ENCODE measurements at places on chromosomes 7 and 10.

- DNase-seq: no peak
Measured at GRCh38 chr7:72337390-72338167, 74.6 kb downstream of the CALN1 start.

- no peak for DNase-seq
Measured at GRCh38 chr7:66743920-66744319, 3.4 kb downstream of the RABGEF1 start.

- DNase-seq: no peak
Measured at GRCh38 chr10:112349521-112350085, 24.3 kb upstream of the ACSL5 start.

GRCh38 chr10:99234041-99234790 lies 1.4 kb downstream of the HPSE2 start:
- DNase-seq: peak; percentile 11

GRCh38 chr10:3622845-3623621 lies 162.0 kb downstream of the KLF6 start:
- DNase-seq: peak; percentile 21

GRCh38 chr10:108421266-108421665 lies 1256.8 kb upstream of the SORCS1 start:
- no peak for DNase-seq

DNA sequence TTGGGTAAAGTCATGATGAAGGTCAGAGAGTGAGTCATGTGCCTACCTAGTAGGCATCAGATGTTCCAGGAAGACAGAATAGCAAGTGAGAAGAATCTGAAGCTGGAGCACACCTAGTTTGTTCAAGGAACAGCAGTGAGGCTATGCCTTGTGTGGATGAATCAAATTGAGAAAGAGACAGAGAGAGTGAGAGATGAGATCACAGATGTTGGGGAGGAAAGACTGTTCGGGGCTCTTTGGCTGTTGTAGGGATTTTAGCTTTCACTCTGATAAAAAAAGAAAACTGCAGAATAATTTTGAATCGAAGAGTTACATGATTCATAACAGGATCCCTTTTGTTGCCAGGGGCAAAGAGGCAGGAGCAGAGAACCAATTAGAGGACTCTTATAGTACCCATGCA lies 6.3 kb downstream of the LIPF start:
- no peak for DNase-seq

DNA sequence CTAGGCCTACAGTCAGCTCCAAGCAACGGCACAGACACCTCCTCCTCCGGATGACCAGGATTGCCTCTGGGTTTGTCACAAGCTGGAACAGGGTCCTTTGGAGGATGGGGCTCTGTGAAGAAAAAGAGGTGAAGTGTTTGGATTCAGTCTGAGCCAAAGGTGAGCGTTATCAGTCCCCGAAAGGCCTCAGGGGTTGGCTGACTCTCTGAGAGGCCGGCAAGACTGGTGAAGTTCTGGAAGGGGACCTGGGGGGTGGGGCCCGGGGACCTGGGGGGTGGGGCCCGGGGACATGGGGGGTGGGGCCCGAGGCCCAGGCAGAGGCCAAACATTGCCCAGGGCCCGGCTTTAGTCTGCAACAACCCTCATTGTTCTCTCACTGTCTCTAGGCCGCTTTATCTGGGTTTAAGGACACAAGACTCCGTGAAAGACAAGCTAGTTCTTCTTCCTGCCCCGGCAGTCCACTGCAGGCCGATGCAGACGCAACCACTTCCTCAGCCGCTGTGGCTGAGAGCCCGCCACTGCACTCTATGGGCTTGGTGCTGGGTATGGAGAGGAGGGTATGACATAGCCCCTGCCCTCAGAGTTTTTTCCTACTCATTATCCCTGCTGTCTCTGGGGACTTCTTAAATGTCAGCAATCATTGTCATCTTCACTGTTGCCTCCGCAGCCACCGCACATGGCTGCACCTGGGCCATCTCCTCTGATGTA lies 27.4 kb upstream of the PSAP start:
- no peak for DNase-seq

DNA sequence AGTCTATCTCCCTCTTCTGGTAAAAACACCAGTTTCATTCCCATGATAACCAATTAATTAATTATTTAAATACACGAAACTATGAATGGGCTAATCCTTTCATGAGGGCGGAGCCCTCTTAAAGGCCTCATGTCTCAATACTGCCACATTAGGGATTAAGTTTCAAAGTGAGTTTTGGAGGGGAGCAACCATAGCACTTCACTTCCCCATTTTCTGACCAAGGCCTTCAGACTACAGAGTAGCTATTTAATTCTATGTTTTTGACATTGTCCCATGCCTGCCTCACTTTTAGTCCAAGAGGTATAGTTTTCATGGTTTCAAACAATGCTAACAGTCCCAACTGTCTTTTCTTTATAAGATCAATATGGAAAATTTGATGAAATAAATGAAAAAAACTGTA lies 618.6 kb downstream of the ZWINT start:
- DNase-seq: no peak

DNA sequence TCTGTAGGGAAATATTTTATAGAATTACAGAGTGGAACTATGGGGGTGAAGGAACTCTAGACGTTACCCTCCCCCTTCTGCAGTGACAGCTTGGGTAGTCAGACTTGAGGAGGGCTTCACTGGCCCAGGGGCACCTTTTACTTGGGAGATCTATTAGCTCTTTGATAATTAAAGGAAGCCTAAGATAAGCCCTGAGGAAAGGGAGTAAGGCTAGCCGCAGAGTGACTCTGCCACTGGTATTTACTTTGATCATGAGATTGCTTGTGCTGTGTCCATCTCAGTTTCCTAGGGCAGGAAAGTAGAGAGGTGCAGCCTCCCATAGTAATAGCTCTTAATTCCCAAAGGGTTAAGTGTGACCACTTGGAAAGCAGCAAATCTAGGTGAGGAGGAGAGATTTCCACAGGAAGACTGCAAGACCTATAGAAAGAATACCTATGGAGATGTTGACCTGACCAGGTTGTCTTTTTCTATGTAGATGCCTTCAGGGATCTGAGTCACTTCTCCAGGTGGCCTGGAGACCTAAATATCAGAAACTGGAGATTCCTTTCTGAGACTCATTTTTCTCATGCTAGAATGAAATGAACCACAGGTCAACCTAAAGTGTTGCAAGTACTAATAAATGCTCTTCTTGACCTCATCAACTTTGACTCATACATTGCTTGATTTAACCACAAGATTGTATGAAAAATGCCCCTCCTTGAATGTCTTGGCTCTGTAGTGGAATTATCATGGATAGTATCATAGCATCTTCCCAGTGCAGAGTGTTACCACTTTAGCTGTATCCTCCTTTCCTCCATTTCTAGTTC lies 447.3 kb upstream of the GHITM start:
- DNase-seq: no peak

DNA sequence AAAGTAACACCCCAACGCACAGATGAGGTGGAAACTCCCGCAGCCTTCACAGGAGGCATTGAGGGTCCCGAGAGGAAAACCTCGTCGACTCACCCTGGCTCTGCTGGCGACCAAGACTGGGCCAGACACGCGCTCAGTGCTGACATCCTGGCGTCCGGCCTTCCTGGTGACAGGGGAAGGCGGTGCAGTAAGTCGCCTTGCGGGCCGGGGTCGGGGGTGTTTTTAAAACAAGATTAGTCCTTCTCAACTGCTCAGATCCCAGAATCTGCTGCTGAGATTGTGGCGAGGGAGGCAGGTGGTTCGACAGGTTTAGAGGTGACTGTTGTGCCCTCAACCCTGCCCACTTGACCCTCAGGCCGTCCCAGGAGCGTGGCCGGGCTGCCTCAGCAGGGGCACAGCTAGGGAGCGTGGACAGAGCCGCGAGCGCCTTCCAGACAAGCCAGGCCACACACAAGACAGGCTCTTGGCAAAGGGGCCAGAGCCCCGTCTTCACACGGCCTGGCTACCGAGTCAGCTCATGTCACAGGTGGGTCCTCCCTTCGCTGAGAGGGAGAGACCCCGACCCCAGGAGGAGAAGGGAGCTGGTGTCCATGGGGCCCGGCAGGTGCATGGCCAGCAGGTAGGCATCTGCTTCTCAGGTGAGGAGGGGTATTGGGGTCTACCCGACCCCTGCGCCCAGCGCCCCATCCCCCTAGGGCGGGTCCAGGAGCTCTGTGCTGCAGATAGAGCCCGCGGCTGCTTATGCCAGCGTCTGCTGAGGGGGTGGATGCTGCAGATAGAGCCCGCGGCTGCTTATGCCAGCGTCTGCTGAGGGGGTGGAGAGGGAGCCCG lies 81.6 kb downstream of the DNAJB6 start:
- DNase-seq: no peak

- DNase-seq: no peak
Measured at GRCh38 chr7:40643664-40644063, 508.9 kb downstream of the SUGCT start.

- DNase-seq: no peak
Measured at GRCh38 chr10:26829810-26830515, 30.8 kb downstream of the ABI1 start.

DNA sequence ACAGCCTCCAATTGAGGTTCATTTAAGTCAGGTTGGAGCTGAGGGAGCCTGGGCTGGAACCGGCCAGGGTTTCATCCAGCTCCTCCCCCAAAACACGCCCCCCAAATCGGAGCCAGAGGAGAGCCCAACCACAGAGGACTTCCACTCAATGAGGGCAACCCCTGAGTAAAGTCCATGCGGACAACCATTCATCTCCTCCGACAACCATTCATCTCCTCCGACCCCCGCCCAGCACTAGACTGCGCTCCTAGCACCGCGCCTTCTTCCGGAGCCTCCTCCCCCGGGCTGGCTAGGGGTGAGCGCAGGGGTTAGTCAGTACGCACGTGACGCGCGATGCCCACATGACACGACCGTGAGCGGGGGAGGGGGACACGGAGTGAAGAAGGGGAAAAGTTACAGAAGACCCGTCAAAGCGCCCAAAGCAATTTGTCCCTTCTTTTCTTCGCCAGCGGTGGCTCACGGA lies 1.4 kb downstream of the MAGI2 start:
- no peak for DNase-seq

DNA sequence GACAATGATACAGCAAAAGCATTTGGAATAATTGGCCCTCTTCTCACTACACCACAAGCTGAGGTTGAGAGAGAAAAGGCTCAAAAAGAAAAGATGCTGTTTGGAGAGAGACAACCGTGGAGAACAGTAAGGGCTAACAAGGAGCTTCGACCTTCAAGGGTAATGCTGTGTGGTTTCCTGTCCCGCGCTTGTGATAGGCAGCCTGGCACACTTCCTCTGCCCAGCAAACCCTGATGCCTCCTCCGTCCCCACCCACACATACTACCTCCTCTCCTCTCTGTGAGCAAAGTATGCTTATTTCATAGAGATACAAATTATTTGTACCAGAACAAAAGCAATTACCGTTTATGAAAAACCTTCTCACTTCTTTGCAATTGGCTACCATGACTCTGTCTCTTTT lies 755.4 kb downstream of the KCNMA1 start:
- no peak for DNase-seq

GRCh38 chr10:61632057-61632670 lies 30.6 kb upstream of the CABCOCO1 start:
- no peak for DNase-seq

- DNase-seq: no peak
Measured at GRCh38 chr7:36119005-36119706, 33.9 kb upstream of the EEPD1 start.

GRCh38 chr7:140364819-140365218 lies 33.5 kb downstream of the SLC37A3 start:
- DNase-seq: no peak

DNA sequence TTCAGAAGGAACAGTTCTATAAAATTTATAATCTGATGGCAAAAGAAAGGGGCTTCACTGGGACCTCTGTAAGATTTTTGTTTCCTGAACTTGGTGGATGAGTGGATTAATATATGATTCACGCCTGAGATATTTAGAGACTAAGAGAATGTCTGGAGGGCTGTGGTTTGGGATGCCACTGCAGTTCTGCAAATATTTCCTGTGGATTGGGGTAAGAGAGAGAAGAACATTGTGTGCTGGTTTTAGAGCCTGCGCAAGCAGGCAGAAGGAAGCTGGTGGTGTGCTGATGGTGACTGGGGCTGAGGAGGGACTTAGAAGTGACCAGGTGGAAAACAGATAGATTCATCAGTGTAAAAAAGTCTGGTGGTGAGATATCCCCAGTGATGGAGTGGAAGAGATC lies 87.0 kb downstream of the SUGCT start:
- DNase-seq: no peak

DNA sequence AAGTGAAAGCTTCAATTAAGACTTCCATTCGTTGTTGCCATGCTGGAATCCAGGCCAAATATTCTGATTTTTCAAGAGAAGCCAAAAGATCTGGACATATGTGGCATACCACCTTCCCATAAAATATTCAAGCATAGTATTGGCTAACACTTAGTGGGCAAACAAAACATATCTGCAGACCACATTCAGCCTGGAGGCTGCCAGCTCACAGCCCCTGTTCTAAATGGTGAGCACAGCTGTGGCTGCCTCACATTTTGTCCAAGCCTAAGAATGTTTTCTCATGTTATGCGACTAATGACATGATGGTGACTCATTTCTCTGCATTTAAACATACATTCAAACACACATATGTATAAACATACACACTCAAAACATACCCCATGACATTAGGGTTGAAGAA lies 10.6 kb upstream of the CALU start:
- DNase-seq: no peak

- DNase-seq: no peak
Measured at GRCh38 chr7:33336820-33337219, 207.5 kb downstream of the BBS9 start.

DNA sequence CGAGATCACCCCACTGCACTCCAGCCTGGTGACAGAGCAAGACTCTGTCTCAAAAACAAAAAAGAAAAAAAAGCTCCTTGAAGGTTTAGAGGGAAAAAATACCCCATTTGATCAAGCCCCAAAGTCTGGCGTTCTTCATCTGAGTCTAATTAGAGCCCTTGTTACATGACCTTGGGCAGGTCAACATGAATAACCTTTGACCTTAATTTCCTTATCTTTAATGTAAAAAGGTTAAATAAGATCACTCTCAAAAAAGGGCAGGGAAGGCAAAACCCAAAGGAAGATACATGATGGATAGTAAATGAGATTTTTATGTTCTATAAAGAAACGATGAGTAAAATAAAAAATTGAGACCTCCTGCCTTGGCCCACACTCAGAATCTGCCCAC lies 40.3 kb downstream of the SLC37A3 start:
- no peak for DNase-seq

- no peak for DNase-seq
Measured at GRCh38 chr10:5502061-5502521, 2.7 kb upstream of the CALML5 start.

DNA sequence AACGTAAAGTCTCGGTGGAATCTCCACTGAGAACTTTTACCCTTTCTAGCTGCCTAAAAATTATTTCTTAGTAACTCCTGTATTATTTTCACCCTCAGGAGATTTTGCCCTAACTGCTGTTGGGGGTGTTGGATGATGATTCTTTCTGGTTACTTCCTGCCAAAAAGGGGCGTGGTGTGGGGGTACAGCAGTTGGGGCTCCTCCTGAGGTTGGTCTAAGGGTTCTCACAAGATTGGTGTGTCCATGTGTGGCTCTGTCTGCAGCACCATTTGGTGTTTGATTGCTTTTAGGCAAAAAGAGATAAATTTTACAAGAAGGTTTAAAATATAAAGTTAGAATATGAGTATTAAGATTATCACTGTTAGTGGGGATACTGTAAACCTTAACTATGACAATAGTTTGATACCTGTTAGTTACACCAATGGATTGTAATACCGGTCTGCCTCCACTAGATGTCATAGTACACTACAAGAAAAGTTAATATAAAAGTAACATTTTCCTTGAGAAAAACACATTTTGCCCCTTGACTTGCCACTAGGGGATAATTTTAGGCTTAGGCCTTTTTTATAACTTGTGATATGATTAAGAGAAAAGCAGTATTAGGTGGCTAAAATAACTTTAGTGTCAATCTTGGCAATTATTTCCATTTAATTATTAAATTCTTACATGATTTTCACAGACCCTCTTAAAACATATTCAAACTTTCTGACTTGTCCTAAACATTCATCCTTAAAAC lies 928.7 kb downstream of the IPMK start:
- DNase-seq: no peak

Data from CD4-positive, alpha-beta T cell treated with Interleukin-6 at 100 ng/mL for 8 hours (primary cell).